Mesendoderm (in vitro differentiated cells): ENCODE measurements at places on chromosomes 6 and 20.

GRCh38 chr6:4091941-4092340 is 13.0 kb upstream of the FAM217A start:
- DNase-seq = no peak
- no peaks in the 10 kb centered on the region for H3K4me1 ChIP-seq
- no peak overlapping the region for H3K27ac ChIP-seq
- no peaks in the 10 kb centered on the region for H3K27me3 ChIP-seq
- no peaks in the 10 kb centered on the region for H3K36me3 ChIP-seq

GRCh38 chr6:131914967-131915751 is 36.0 kb downstream of the CCN2 start:
- peak; percentile 84 for DNase-seq
- H3K4me3 ChIP-seq = no peak overlapping the region
- H3K4me1 ChIP-seq = no peaks in the 10 kb centered on the region
- no peaks in the 10 kb centered on the region for H3K27me3 ChIP-seq
- peaks cover 10% of the 10 kb centered on the region for H3K36me3 ChIP-seq

GRCh38 chr20:43446361-43446879 is 11.3 kb upstream of the SRSF6 start:
- no peaks in the 10 kb centered on the region for H3K4me1 ChIP-seq
- no peaks in the 10 kb centered on the region for H3K27me3 ChIP-seq
- H3K36me3 ChIP-seq = no peaks in the 10 kb centered on the region
- H3K4me3 ChIP-seq = no peak overlapping the region

DNA sequence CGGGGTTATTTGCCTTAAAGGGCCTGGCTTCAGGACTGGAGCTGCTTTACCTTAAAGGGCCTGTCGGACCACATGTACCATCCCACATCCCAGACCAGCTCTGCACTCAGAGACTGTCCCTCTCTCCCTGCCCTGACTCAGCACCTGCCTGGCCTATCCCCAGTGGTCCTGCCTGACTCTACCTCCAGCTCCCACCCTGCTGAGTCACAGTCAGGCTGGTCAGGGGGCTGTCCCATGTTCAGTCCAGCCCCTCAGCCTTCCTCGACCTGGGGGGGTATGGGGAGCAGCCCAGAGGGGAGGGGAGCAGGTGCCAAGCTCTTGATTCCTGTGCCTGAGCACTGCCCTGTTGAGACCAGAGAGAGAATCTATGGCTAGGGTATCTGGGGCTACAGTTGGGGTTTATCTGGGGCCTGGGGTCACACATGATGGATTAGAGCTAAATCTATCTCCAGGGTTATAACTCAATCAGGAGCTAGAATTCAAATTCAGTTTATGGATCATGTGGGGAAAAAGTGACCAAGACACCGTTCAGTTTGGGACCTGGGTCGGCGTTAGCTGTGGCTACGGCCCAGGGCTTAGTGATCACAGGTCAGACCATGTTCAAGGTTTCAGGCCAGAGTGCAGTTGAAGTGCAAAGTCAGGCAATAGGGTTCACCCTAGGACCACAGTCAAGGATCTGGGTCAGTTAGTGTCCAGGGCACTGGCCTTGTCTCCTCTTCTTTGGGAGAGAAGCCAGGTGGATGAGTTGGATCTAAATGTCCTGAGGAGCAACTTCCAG is 9.4 kb upstream of the TRIB3 start:
- H3K27ac ChIP-seq = no peak overlapping the region
- H3K27me3 ChIP-seq = no peaks in the 10 kb centered on the region
- H3K4me3 ChIP-seq = no peak overlapping the region

DNA sequence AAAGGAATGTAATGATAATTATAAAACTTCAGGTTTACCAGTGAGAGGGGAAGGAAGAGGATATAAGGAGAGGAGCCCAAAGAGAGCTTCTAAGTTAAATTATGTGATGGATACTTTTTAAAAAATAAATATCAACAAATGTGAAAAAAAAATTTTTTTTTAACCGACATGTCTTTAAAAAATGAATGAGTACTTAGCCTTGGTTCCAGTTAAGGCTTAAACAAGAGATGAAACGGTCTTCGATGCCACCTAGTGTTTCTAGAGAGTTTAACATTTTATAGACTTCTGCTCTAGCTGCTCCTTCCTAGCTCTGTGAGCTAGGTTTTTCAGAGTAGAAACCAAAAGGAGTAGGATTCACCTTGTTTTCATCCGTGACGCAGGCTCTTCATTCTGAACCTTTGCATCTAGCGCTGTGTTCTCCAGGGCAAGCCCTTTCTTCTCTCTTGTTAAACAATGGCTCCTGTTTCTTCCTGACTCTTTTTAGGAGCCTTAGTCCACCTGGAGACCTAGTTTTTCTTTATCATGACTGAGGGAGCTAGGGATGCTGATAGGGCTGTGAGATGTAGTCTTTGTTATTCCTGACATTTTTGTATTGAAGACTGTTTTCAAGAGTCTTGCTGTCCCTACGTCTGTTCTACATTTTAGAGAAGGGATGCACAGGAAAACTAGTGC is 42.4 kb upstream of the GNRH2 start:
- H3K27me3 ChIP-seq = no peaks in the 10 kb centered on the region
- H3K36me3 ChIP-seq = peaks cover 2% of the 10 kb centered on the region
- DNase-seq = peak; percentile 70
- no peaks in the 10 kb centered on the region for H3K4me1 ChIP-seq

GRCh38 chr6:41055149-41055548 is 2.1 kb downstream of the APOBEC2 start:
- H3K4me3 ChIP-seq = no peak overlapping the region
- no peak for DNase-seq
- H3K36me3 ChIP-seq = no peaks in the 10 kb centered on the region

- no peaks in the 10 kb centered on the region for H3K4me1 ChIP-seq
- H3K27me3 ChIP-seq = no peaks in the 10 kb centered on the region
- no peak overlapping the region for H3K27ac ChIP-seq
Observed at GRCh38 chr6:169171951-169172350, 81.7 kb downstream of the THBS2 start.

- no peak overlapping the region for H3K27ac ChIP-seq
- H3K36me3 ChIP-seq = no peaks in the 10 kb centered on the region
- H3K27me3 ChIP-seq = no peaks in the 10 kb centered on the region
- DNase-seq = no peak
- H3K4me1 ChIP-seq = no peaks in the 10 kb centered on the region
Observed at GRCh38 chr6:88490195-88490907, 324.2 kb upstream of the CNR1 start.

GRCh38 chr20:2596673-2597279 is 55.7 kb upstream of the NOP56 start:
- no peaks in the 10 kb centered on the region for H3K4me1 ChIP-seq
- DNase-seq = no peak
- H3K27me3 ChIP-seq = no peaks in the 10 kb centered on the region
- no peaks in the 10 kb centered on the region for H3K36me3 ChIP-seq

- H3K4me1 ChIP-seq = no peaks in the 10 kb centered on the region
- H3K36me3 ChIP-seq = no peaks in the 10 kb centered on the region
- no peak overlapping the region for H3K4me3 ChIP-seq
- H3K27me3 ChIP-seq = no peaks in the 10 kb centered on the region
Observed at GRCh38 chr20:2604506-2604835, 48.0 kb upstream of the NOP56 start.

DNA sequence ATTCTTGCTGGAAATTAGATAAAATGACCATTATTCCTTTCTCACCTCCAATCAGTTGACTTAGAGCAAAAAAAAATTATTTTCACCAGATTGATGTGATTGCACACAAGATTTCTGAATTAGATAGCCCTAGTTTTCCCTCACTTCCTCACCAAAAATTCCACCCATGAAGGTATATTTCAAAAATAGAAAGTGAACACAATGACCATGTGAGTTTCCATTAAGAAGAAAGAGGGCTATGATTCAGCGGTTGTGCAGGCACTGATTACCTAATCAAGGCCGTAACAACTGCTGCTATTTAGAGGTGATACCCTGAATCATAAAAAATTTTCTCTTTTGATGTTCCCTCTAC is 19.5 kb upstream of the RALGAPA2 start:
- H3K36me3 ChIP-seq = no peaks in the 10 kb centered on the region
- H3K4me3 ChIP-seq = no peak overlapping the region
- H3K27me3 ChIP-seq = no peaks in the 10 kb centered on the region
- no peaks in the 10 kb centered on the region for H3K4me1 ChIP-seq
- H3K27ac ChIP-seq = no peak overlapping the region
- no peak for DNase-seq

- DNase-seq = no peak
- H3K4me1 ChIP-seq = no peaks in the 10 kb centered on the region
- H3K4me3 ChIP-seq = no peak overlapping the region
- H3K27me3 ChIP-seq = no peaks in the 10 kb centered on the region
Observed at GRCh38 chr6:17556014-17556413, 44.1 kb upstream of the FAM8A1 start.

- H3K27ac ChIP-seq = no peak overlapping the region
- no peaks in the 10 kb centered on the region for H3K36me3 ChIP-seq
- no peaks in the 10 kb centered on the region for H3K27me3 ChIP-seq
- no peak for DNase-seq
- no peaks in the 10 kb centered on the region for H3K4me1 ChIP-seq
- H3K4me3 ChIP-seq = no peak overlapping the region
Observed at GRCh38 chr6:92687278-92687677, 732.1 kb downstream of the EPHA7 start.

- no peak overlapping the region for H3K4me3 ChIP-seq
- no peaks in the 10 kb centered on the region for H3K4me1 ChIP-seq
- H3K27ac ChIP-seq = no peak overlapping the region
- no peak for DNase-seq
- no peaks in the 10 kb centered on the region for H3K27me3 ChIP-seq
- H3K36me3 ChIP-seq = no peaks in the 10 kb centered on the region
Observed at GRCh38 chr6:159953091-159953601, 15.7 kb upstream of the IGF2R start.

- H3K4me1 ChIP-seq = no peaks in the 10 kb centered on the region
- no peaks in the 10 kb centered on the region for H3K27me3 ChIP-seq
- no peaks in the 10 kb centered on the region for H3K36me3 ChIP-seq
- no peak overlapping the region for H3K4me3 ChIP-seq
- peak; percentile 72 for DNase-seq
Observed at GRCh38 chr6:168370310-168370991, 50.9 kb upstream of the DACT2 start.

- H3K4me3 ChIP-seq = no peak overlapping the region
- no peak for DNase-seq
- H3K27ac ChIP-seq = no peak overlapping the region
- no peaks in the 10 kb centered on the region for H3K36me3 ChIP-seq
Observed at GRCh38 chr6:85660181-85660611, 17.5 kb upstream of the SYNCRIP start.

- H3K36me3 ChIP-seq = no peaks in the 10 kb centered on the region
- no peaks in the 10 kb centered on the region for H3K4me1 ChIP-seq
- no peak overlapping the region for H3K27ac ChIP-seq
- DNase-seq = no peak
Observed at GRCh38 chr20:10763112-10763511, 89.3 kb upstream of the JAG1 start.

- H3K27ac ChIP-seq = no peak overlapping the region
- H3K4me3 ChIP-seq = no peak overlapping the region
- no peaks in the 10 kb centered on the region for H3K27me3 ChIP-seq
- H3K36me3 ChIP-seq = no peaks in the 10 kb centered on the region
- no peaks in the 10 kb centered on the region for H3K4me1 ChIP-seq
Observed at GRCh38 chr20:37651932-37652331, 41.9 kb upstream of the CTNNBL1 start.

- H3K36me3 ChIP-seq = no peaks in the 10 kb centered on the region
- H3K4me3 ChIP-seq = no peak overlapping the region
- no peaks in the 10 kb centered on the region for H3K27me3 ChIP-seq
- peak; percentile 38 for DNase-seq
- H3K27ac ChIP-seq = no peak overlapping the region
- H3K4me1 ChIP-seq = no peaks in the 10 kb centered on the region
Observed at GRCh38 chr20:13274275-13274861, 53.3 kb downstream of the ISM1 start.
